GM23248 (cell line): ENCODE measurements at places on chromosomes 11 and 22.
A peak's percentile ranks its signal among the peaks of the same experiment; 100 is the strongest.

- no peak for DNase-seq
Observed at GRCh38 chr11:12102588-12103410, 7.6 kb upstream of the MICAL2 start.

DNA sequence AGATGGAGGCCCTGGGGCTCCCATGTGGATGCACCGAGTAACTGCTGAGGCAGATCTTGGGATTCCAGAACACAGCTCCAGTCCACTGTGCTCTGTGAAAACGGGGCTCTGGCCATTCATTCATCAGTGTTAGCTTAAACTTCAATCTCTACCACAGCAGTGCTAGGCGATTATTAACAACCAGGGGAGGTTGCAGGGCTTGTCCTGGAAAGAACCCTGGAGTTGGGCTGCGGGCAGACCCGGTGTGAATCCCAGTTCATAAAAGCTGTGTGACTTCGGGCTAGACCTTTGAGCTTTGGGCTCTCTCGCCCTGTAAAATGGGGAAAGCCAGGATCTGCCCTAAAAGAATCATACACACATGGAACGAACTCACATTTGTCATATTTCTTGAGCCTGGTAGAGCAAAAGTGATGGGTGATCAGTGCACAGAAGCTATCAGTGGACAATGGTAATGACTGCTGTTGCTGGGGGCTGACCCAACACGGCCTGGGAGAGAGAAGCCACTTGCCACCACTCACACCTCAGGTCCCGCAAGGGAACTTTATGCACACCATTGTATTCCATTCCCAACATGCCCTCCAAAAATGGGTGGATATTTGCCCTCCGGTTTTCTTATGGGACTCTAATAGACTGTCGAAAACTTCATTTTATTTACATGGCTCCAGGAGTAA is 15.6 kb upstream of the CRYBB3 start:
- no peak for DNase-seq

- no peak for DNase-seq
Observed at GRCh38 chr11:67613313-67613959, 6.7 kb downstream of the NDUFV1 start.

GRCh38 chr22:39360242-39360641 is 10.5 kb downstream of the SYNGR1 start:
- no peak for DNase-seq

- DNase-seq: no peak
Observed at GRCh38 chr11:97537407-97538150, 1147.8 kb downstream of the JRKL start.

- DNase-seq: peak; percentile 10
Observed at GRCh38 chr11:73789279-73789670, 1.6 kb downstream of the MRPL48 start.
